Stimulated activated CD4-positive, alpha-beta T cell treated with anti-CD3 and anti-CD28 coated beads, Interleukin-4, amount 100 ng/mL, for 1 hour (primary cell): ENCODE measurements at places on chromosomes 16 and 17.

DNA sequence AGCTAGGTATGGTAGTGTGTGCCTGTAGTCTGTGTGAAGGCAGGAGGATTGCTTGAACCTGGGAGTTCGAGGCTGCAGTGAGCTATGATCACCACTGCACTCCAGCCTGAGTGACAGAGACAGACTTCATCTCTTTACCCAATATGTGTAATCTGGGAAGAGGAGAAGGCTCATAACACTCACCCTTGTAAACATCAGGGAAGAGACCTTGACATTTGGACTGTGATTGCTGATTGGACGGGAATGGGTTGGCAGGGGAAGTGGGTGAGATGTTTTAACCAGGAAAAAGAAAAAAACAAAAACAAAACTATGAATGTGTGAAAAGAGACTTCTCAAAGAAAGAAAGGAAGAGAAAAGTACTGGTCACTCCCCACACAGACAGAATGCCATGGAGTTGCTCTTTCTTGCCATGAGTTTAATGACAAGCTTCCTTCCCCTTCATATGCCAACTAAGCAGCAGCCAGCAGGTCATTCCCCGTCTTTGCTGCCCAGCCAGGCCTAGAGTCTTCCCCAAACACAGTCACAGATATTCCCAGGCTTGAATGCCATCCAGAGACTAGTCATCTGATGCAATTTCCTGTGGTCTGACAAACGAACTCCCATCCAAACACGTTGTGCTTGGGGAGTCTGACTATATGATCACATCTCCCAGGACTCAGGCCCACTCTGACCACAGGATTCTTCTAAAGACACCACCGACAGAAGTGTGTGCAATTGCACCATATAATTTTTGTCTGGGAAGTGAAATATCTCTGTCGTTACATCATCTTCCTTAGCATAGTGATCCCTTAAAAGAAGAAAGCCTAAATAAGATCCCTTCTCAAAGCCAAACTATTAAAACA lies 3.6 kb upstream of the XAF1 start:
- DNase-seq = no peak

DNA sequence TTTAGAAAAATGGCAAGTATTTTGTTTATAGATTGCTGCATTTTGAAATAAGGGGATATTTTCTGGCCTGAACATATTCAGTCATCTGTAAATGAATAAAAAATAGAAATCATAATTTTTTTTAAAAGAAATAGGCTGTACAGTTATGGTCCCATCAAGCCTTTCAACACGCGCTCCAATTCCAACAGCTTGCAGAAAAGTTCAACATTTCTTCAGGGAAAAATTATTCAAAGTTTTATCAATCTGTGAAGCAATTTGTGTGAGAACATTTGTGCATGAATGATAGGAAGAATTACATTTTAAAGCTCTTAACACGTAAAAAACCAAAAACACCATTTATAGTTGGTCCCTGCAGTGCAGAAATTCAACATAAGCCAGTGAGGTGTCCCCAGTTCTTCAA lies 50.7 kb upstream of the SLC25A19 start:
- no peak for DNase-seq

GRCh38 chr17:38322897-38323296 lies 20.9 kb downstream of the GPR179 start:
- no peak for DNase-seq

GRCh38 chr16:57609541-57610401 lies 18.7 kb upstream of the ADGRG1 start:
- DNase-seq = peak; percentile 66

DNA sequence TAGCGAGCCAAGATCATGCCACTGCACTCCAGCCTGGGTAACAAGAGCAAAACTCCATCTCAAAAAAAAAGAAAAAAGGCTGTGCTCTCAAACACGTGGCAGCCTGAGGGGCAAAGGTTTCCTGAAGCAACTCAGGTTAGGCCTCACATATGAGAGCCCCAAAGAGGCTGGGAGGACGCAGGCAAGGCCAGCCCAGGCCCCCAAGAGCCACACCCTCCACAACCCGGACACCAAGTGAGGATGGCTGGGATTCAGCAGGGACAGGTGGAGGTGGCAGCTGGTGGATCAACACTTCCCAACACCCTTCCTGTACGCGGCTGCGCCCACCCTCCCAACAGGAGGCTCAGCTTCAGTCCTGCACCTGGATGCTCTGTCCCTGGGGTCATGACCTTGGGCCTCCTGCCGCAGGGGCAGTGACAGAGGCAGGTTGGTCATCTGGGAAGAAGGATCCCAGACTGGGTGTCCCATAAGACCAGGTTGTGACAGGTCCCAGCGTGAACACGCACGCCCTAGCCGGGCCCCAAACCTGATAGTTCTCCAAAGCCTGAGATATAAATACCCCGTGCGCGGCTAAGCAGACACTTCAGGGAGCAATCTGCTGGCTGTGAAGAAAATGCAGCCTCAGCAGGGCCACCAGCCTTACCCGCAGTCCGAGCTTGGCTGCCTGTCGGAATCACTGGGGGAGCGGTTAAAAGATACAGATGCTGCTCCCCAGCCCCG lies 78.1 kb downstream of the TIMM22 start:
- DNase-seq = no peak

- DNase-seq = no peak
These were observed 372.1 kb downstream of the CPPED1 start for GRCh38 chr16:12431561-12431960.

DNA sequence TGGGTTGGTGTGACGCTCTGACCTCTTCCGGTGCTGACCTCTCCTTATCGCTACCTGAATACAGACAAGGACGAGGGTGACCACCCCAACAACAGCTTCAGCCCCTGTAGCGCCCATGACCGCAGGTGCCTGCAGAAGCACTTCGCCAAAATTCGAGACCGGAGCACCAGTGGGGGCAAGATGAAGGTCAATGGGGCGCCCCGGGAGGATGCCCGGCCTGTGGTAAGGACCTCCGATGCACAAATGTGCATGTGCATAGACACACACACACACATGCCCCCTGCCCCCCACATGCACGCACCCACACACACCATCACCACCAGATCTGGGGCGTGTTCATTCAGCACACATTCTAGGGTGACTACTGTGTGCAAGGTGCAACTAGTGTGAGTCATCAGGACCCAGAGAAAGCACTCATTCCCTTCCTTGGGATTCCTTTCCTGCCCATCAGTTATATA lies 9.7 kb downstream of the IGFBP4 start:
- no peak for DNase-seq

- DNase-seq = no peak
These were observed 50.7 kb downstream of the ACTG1 start for GRCh38 chr17:81461607-81462500.

DNA sequence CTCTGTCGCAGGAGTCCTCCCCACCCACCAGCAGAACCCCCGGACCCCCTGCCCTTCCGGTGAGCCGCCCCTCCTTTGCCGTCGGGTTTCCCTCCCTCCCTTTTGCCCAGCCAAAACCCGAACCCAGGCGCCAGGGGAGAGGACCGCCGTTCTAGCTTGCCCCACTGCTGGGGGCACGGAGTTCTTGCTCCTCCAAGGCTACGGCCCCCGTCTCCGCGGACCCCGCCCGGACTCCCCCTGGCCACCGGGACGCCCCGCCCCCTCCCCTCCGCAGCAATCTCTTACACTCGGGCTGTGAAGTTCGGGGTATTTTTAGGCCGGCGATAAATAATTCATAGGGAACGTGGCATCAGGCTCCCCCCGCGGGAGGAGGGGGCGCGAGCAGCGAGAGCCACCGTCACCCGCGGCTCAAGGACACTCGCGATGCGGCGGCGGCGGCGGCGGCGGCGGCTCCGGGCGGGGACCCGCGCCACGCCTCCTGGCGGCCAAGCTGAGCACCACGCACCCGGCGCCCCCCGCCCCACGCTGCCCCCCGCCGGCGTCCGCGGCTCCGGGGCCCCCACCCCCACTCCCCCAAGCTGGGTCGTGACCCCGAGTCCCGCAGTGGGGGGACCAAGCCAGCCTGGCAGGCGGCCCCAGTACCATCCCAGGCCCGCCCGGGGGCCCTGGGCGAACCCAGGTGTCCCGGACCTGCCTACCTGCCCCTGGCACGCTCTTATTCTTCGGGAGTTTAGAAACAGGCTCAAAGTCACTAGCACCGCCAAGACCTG lies at the start of gene GRIN2C:
GRIN2C (minus strand) TSS at position 427 of the 770 bp plus-strand sequence. CDS start 4,793 bp downstream, outside the sequence.
- DNase-seq = peak; percentile 44

DNA sequence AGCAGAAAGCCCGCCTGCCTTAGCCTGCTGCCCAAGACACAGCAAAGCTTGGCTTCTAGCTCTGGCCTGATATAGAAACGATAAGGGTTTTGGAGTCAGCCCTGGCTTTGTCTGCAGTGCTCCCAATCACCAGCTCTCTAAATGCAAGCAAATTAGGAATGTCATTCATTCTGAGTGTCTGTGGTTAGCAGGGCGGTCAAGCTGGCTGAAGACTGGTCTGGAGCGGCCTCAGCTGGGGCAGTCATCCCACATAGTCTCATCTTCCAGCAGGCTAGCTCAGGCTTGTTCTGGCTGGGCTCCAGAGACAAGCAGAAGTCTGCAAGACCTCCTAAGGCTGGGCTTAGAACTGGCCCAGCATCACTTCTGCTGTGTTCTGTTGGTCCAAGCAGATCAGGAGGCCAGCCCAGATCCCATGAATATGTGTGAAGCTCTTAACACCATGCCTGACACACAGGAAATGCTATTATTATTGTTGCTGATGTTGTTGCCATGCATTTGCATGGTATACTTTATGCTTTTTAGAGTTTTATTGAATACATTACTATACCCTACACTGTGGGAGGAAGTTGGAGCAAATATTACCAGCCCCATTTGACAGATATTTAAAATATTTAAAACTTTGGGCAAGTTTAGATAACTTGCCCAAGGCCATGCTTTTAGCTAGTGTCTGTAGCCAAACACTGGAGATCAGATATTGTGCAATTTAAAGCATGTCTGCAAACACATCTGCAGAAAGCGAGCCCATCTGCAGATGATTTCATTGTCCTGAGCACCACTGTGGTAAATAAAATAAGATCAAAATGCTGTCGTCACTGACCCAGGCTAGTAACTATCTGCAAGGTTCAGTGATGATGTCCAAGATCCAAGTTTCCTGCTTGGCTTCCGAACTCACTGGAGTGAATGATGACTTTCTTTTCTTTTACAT lies 24.8 kb downstream of the TMC7 start:
- DNase-seq = no peak

- no peak for DNase-seq
These were observed 1.8 kb downstream of the CACNG3 start for GRCh38 chr16:24257958-24258357.

- no peak for DNase-seq
These were observed 17.9 kb downstream of the CPD start for GRCh38 chr17:30396612-30397011.

GRCh38 chr16:3494386-3494973 lies 809 bp downstream of the C16orf90 start:
- DNase-seq = no peak

DNA sequence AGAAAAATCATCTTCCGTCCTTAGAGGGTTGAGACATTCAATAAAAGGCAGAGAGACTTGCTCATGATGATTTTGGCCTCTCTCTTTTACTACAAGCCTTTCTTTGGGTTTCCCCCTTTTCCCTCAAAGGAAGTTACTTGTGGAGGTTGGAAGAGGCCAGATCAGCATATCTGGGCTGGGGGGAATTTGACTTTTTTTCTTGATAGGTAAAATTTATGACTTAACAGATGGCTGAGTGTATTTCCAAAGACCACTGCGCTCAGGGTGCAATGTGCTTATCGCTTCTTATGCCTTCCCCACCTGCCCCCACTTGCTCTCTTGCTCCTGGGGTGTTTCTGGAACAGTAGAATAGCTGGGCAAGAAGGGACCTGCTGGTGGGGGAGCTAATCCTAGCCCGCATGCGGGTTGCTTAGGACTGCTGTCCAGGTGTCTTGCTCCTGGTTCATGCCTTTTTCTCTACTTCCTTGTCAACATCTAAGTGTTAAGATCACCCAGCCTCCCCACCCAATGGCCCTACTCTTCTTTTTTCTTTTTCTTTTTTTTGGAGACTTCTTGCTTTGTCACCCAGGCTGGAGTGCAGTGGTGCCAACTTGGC lies 131.9 kb downstream of the MSI2 start:
- no peak for DNase-seq

GRCh38 chr16:67054901-67055300 lies 26.0 kb downstream of the CBFB start:
- no peak for DNase-seq

GRCh38 chr17:50499721-50500120 lies 8.5 kb upstream of the MYCBPAP start:
- DNase-seq = no peak

DNA sequence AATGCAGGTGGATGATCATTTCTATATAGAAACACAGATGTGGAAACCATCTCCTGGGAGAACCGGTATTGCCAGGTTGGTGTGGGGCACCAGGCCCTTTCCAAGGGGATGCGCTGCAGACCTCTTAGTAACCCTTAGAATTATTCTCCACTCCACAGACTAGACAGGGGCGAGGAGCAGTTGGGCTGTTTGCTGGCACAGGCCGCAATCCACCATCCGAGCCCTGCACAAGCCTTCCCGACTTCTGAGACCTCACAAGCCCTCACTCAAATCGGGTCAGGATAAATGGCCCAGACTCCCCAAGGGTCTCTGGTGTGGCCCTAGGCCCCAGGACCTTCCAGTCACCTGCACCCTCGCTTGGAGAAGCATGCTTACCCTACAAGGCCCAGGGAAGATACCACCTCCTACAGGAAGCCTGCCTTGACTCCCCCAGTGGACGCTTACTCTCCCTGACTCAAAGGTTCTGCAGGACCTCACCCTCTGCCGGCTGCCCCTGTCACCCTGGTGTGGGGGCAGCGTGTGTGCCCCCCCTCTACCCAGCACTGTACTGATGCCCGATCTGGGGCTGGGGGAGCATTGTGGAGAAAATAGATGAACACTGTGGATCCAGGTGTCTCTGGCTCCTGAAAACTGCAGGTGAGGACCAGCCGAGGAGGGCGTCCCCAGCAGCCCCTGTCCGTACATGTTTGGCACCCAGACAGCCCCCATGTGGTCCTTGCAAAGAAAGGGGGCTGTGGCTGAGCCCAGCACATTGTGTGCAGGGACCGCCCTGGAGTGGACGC lies 49.8 kb upstream of the ACSF3 start:
- no peak for DNase-seq
